NCI-H526 treated with DMSO at 0.1 percent for 48 hours (cell line): ENCODE measurements at places on chromosomes 13 and 19.
A peak's percentile ranks its signal among the peaks of the same experiment; 100 is the strongest.

DNA sequence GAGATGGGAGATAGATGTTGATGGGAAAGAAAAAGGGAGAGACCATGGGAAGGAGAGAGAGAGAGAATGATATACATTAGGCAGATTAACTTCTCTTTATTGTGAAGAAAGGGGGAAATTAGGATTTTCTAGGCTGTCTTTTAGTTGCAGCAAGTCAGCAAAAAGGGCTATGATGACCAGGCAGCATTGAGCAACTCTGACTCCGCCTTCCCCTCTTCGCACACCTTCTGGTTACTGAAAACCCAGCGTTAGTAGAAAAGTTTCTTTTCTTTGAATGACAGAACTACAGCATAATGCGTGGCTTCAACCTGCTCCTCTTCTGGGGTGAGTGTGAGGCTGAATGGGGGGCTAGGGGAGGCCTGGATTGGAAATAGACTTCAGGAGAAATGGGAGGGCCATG, at the start of gene ADGRE1:
Gene ADGRE1 (plus strand): TSS at position 264 of the 400 bp plus-strand sequence. CDS start 30 bp downstream, at position 294.
- no peak for DNase-seq

DNA sequence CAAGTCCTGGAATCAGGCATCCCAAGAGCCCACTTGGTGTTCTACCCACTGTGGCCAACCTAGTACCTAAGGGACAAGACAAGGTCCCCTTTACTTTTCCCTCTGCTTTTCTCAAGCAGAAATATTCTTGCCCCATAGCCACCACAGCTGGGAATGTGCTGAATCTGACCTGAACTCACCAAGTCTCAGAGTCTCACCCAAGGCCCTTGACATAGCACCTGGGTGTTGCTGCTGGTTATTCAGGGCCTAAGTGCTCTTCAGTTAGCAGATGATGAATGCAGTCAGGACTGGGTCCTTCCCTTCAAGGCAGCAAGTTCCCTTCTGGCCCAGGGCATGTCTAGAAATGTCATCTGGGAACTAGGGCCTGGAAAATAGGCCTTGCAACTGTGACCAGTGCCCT, 201.8 kb upstream of the SERP2 start:
- no peak for DNase-seq

DNA sequence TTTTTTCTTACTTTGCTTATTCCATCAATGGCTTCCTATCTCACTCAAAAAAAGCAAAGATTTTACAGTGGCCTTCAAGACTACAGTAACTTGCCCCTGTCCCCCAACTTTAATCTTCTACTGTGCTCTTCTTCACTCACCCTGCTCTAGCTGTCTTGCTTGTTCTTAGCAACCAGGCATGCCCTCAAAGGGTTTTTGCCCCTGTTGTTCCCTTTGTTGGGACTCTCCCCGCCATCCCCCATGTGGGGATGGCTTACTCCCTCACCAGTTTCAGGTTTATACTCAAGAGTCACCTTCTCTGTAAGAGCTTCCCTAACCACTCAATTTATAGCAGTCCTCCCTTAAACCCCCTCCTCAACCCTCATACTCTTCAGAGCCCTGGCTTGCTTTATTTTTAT, 5.4 kb downstream of the MTMR6 start:
- DNase-seq = no peak

DNA sequence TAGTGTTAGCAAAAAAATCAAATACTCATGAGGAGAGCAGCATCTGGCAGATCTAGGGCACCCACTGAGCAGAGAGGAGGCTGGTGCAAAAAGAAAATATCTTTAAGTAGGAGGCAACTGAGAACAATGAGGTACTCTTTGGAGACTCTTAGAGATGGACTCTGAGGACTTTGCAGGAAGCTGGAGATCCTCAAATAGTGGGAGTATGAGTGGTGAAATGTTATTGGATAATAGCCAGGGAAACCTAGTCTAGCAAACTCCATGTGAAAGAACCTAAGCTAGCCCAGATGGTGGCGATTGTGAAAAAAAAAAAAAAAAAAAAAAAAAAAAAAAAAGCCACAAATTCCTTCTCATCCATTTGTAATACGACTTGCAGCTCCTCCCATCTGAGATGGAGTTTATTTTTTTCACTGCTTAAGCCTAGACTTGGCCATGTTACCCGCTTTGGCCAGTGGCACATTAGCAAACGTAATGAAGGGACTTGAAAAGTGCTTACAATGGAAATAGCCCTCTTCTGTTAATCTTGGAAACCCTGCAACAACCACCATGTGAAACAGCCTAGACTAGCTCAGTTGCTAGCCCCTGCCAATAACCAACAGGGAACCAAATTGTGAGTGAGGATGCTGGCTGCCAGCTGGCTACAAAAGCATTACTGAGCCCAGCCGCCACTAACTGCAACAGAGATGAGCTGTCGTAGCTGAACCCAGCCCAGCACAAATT, 476.2 kb downstream of the KLF12 start:
- DNase-seq = no peak

GRCh38 chr19:43496960-43497359, 7.6 kb downstream of the PHLDB3 start:
- DNase-seq = no peak

DNA sequence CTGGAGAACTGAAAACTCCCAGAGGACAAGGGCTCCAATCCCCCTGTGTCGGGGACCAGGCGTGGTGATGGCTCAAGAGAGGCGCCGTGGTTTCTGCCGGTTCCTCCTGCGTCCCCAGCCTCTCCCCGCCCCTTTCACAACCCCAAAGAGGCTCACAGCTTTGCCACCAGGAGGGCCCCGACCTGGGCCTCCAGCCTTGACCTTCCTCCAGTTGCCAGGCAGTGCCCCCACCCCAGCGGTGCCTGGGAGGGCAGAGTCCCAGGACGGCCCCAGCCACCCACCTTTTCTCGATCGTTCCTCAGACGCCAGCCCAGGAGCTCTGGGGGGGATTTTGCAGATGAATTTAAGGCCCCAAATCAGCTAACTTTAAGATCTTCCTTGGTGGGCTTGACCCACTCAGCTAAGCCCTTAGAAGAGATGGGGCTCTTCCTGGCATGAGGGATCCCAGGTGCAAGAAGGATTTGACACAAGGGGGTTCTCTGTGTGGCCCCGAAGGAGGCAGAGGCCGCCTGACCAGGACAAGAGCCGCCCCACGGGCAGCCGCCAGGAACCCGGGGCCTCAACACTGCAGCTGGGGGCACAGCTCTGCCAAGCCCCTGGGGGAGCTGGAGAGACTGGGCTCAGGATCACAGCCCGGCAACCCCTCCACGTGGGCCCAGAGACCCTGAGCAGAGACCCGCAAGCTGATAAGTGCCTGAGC, 47.0 kb downstream of the MCF2L start:
- no peak for DNase-seq

DNA sequence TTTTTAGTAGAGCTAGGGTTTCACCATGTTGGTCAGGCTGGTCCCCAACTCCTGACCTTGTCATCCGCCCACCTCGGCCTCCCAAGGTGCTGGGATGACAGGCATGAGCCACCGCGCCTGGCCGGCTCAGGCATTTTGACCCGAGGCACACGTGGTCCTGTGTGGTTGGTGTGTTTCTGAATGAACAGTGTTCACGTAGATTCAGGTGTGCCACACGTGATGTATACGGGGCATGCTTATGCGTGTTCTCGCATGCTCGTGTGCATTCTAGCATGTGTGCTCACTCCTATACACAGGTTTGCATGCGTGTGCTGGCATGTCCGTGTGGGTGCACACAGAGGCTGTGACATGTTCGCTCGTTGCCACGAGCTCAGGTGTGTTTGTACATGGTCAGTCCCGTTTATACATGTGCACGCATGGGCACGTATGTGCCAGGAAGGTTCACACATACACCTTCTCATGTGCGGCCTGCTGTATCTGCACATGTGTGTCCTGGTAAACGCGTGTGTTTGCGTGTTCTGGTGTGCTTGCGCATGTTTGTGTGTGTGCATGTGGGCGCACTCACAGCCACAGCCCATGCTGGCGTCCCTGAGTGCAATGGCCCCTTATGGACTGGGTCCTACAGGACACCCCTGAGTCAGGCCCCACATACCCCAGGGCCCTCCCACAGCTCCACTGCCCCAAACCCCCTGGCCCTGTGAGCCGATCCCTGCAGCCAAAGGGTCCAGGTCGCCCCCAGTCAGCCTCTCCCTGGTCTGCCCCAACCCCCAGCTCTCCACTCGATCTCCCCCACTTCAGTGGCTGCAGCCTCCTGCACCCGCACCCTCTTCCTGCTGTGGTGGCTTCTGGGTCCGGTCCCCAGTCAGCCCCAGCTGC, 20.6 kb upstream of the TCF3 start:
- DNase-seq = no peak

- no peak for DNase-seq
Observed at GRCh38 chr13:42068886-42069285, 20.4 kb downstream of the DGKH start.

DNA sequence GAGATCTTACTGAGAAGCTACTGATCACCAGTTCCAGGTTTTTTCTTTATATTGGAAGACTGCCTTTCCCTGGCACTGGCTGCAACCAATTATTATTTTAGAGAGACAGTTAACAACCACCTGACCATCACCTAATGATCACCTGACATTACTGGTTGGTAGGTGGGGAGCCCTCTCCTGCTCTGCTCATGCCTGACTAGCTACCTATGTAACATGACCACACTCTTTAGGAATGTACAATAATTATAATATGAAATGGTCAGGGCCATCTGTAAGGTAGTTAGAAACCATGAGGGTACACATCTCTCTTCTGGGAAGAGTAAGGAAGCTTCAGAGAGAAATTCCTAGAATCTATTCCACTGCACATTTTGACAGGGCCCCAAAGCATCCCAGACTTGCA, 59.0 kb upstream of the SCEL start:
- DNase-seq = no peak

- DNase-seq = no peak
Observed at GRCh38 chr19:54247106-54247930, 4.7 kb upstream of the LILRA6 start.

DNA sequence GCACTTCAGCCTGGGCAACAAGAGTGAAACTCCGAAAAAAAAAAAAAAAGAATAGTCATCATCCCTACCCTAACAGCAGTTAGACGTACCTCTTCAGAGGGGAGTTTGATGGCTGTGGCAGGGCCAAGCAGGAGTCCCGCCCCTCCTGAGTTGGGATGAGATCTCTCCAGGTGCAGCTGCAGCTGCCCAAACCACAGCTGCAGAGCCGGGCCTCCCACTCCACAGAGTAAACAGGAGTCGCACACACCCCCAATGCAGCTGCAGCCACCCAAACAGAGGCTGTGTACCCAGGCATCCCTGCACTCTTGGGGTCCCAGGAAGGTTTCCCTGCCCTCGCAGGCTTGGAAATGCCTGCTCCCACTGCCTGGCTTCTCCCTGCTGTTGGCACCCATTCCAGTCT, 17.4 kb upstream of the MLLT1 start:
- no peak for DNase-seq

- peak; percentile 90 for DNase-seq
Observed at GRCh38 chr19:15869109-15869555, 28.7 kb downstream of the CYP4F2 start.

GRCh38 chr13:68292601-68293000, 1062.5 kb upstream of the PCDH9 start:
- DNase-seq = no peak

DNA sequence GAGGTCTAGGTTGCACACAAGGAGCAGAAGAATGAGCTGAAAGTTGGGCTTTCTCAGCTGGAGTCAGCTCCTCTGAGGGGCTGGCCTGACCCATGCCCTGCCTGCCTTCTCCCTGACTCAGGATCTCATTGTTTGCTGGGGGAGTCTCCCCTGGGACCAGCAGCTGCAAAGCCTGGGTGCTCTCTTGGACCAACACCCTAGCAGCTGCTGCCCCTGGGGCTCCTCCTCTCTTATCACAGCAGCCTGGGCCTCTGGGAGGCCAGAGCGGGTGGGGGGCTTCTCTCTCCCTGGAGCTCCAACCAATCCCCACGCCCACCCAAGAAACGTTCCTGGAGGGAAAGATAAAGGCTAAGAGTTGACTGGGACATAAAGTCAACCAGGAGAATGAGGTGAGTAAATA, 1.6 kb upstream of the FCGBP start:
- no peak for DNase-seq

DNA sequence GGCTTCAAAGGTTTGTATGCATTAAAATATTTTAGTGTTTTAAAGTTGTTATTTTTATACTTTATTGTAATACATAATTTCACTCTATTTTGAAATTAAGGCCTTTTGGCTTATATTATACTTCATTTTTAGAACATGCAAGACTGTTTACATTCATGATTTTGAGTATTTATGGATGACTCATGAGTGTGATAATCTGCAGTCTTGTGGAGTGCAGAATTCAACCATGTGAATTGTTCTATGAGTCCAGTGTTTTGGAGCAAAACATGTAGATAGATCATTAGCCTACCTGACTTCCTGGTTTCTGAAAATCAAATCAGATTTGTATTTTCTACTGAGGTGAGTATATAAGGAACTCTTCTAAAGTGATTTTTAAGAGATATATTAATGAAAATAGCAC, 241.8 kb downstream of the PCCA start:
- DNase-seq = no peak

GRCh38 chr13:60627071-60627686, 230.2 kb downstream of the TDRD3 start:
- DNase-seq = peak; percentile 33
